ENCODE measurements at places on chromosomes 5 and 9.

GRCh38 chr9:33852216-33852826 is 35.4 kb downstream of the UBE2R2 start:
- DNase-seq, result peak; percentile 66

DNA sequence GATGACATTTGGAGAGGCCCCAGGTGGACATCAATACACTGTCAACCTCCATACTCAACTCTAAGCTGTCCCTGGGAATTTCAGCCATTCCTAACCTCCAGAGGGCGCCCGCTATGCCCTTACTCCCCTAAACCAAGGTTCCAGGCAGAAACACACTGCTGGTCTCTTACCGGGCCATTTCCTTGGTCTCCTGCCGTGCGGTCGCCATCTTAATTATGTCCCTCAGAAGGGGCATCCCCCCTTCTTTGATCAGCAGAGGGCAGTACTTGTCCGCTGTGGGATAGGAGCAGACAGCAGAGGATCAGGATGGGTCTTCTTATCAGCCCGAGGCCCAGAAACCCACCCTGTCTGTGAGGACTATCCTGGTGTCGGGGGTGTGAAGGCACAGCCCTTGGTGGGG is 9.3 kb upstream of the ZDHHC12 start:
- peak; percentile 85 for DNase-seq

DNA sequence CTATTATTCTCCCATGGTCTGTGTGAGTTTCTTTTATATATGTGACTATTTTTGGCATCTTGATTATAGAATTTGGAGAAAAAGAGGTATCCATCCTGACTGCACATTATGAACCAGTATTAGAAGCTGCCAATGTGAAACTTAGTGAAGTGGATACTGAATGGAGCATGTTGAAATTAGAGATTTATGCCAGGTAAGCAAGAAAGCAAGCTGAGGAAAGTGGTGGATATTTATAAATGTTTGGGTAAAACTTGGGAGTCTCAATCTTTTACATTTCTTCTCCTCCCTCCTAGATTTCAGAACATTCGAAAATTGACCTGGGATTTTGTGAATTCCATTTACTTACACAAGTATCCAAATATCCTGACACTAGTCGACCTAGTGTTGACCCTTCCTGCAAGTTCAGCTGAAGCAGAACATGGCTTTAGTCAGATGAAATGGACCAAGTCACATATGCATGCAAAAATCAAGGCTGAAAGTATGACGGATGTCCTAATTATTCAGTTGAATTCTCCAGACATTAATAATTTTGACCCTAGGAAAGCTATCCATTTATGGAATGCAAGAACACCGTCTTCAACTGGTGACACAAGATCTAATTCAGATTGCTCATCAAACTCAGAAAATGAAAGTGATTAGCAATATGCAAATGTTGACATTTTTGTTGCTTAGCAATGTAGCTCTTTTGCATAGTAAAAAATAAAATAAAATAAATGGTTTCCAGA is 66.8 kb upstream of the IL7R start:
- no peak for DNase-seq

GRCh38 chr9:119838210-119838609 is 469.0 kb upstream of the BRINP1 start:
- DNase-seq, result no peak

- no peak for DNase-seq
Observed at GRCh38 chr9:68832101-68832500, 127.1 kb downstream of the PIP5K1B start.

DNA sequence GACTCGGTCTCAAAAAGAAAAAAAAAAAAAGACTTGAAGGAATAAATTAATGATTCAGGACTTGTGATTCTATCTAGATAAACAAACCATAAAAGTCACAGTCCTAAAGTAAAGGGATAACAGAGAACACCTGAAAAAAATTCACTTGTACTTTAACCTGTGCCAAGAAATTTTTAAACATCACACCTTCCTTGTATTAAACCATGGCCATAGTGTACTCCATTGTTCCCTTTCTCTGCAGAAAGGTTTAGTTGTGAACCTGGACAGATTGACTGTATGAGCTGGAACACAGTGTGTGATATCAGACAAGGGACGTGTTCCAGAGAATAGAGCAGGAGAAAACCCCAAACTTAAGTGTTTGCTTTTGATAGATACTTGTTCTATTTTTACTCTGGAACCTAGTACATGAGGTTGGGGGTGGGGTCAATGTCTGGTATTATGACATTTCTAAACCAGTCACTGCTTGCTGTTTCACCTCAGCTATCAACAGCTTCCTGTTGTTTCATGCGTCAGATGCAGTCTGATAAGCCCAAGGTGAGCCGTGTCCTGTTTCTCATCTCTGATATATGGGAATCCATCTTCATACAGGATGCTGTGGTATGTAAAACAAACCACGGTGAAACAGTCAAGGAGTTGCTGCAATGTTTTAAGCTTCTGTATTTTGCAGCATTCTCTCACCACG is 62.5 kb upstream of the ITGA1 start:
- DNase-seq, result peak; percentile 95

DNA sequence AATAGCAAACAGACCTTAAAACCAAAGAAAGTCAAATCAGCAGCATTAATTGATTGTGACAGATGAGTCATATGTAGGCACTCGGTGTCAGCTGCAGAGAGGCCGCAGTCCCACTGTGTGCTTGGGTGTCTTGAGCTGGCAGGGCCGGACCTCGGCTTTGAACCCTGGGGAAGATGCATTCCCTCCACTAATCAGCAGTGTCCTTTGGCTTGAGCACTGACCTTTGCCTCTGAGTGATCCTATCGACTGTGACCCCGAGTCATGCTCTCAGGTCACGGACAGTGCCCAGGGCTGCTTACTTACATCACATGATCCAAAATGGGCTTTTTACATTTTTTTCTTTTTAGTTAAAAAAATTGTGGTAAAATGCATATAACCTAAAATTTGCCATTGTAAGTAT is 188.7 kb downstream of the GADD45G start:
- no peak for DNase-seq

- DNase-seq, result no peak
Observed at GRCh38 chr5:132209131-132209530, 18.5 kb downstream of the P4HA2 start.

DNA sequence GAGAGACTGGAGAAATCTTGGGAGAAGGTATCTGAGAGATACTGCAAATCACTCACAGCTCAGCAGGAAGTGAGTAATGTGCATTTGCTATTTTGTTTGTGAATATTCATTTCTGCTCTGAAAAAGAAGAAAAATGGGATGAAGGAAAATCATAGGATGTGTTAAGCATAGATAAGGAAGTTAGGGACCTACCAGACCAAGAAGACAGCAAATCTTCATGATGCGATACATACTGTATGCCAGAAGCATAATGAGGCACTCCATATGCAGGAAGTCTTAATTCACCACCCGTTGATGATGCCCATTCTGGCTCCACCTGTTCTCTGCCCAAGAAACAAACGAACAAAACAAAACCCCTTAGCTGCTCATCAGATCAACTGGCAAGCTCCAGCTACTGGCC is 6.1 kb upstream of the DAPK1 start:
- no peak for DNase-seq

Data from epithelial cell of esophagus (primary cell).